ENCODE measurements at places on chromosomes 2 and 18. TPM values are rescaled to one million over a fixed set of nuclear protein-coding genes. Genes with fewer than 3 reads are reported as not detected.

- DNase-seq = no peak
Observed at GRCh38 chr2:46259777-46260168, 37.4 kb upstream of the EPAS1 start.

- no peak for DNase-seq
Observed at GRCh38 chr2:149921911-149922616, 334.5 kb upstream of the MMADHC start.

DNA sequence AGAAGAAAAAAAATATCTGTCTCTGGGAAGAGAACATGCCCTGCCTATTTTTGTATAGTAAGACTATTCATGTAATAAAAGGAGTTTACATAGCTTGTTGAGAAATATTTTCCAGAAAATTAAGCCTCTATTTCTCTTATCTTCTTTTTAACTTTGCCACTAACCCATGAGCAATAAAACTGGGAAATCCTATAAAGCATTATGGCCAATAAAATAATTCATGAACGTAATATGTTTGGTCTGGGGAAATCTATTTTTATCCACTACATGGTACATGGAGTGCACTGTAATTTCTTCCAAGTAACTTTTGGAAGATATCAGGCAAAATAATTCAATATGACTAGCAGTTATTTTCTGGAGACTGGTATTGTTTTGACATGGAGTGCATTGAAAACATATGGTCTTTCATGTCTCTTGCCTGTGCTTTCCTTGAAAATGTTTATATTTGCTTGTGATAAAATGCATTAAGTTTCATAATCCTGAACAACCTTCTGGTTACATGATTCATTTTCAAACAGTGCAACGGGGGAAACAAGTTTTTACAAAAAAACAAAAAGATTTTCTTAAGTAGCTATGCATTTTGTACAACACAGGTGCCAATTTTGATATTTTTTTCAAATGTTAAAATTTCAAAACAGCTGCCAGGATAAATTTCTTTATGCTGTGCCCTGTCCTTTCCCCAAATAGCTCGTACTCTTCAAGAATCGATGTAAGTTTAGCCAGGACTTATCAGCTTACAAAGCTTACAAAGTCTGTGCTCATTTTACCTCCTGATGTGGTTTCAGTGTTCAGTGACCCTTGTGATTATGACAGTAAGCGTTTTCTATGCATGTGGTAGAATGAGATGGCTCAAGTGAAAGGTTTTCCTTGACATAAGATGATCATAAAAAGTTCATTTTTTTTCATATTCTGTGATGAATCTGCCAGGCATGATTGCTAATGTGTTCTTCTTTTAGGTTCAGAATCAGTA is 194.5 kb downstream of the UBE2E3 start:
- DNase-seq = no peak

Gene TCF23
- polyA plus RNA-seq = 0.86 TPM
